ENCODE measurements at places on chromosomes 7 and 10.

GRCh38 chr7:22420973-22421635 lies 64.2 kb upstream of the RAPGEF5 start:
- DNase-seq = peak; percentile 68

DNA sequence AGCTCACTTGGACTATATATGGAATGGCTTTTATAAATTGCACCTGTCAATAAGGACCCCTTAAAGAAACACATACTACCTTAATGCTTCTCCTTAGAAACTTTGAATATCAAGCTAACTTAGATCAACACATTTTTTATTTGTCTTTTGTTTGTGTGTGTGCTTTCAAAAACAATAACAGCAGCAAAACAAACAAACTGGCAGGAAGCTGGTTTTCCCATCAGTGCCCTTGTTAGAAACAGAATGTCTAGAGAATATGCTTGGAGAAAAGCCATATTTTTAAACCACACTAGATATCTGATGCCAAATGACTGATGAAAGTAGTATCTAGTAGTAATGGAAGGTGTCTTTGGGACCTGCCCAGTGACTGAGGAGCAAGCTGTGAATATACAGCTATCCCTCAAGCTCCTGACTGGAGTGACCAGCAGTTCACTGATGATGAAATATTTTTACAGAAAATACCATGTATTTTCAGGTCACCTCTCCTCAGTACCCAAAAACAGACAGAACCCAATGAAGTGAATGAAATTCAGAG lies 1.0 kb downstream of the PDE1C start:
- no peak for DNase-seq

- no peak for DNase-seq
Observed at GRCh38 chr7:16564023-16564380, 37.4 kb downstream of the LRRC72 start.

- DNase-seq = no peak
Observed at GRCh38 chr7:41445432-41445831, 257.5 kb downstream of the INHBA start.

DNA sequence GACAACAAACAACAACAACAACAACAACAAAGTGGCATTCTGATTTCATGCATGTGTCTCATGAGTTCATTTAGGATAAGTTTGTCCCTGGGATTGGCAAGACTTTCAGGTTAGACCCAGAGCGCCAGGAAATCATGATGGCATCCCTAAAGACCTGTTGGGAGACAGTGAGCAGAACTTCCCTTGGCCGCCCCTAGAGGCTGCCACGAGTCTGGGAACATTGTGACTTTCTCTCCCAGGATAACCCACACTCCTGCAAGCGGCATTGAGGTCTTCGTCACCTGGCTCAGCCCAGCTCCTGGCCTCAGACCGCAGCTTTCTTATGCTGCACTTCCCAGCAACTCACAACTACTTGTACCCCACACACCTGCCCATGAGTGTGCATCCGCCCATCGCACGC lies 80.5 kb upstream of the RNF32 start:
- DNase-seq = no peak

GRCh38 chr10:78194050-78194449 lies 160.4 kb downstream of the RPS24 start:
- no peak for DNase-seq

DNA sequence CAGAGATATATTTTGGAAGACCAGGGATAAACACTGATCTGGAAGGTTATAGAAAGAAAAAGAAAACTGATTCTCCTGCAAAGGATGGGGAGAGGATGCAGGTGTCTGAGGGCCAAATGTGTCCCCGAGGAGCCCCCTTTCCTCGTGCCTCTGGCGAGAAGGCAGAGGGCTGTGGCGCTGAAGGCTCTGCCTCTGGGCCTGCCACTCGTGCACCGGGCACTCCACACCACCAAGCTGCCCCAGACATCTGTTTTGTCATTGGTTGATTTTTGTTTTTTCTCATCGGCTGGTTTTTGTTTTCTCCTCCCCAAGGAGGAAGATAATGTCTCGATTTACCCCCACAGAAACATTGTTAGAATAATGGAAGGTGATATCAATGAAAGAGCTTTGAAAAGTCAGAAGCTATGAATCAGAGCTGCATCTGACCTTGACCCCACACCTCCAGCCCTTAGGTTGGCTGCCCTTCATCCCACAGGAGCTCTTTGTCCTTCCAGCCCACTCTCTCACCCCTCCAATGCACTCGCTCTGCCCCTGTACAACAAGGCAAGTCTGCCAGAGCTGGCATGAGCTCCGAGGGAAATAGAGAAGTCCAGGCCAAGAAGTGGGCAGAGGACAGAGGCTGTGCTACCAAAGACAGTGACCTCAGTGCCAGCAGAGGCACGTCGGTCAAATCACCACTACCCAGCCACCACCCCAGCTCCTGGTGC lies 124.8 kb downstream of the TCERG1L start:
- DNase-seq = no peak

GRCh38 chr10:22244855-22245254 lies 27.0 kb upstream of the EBLN1 start:
- no peak for DNase-seq

DNA sequence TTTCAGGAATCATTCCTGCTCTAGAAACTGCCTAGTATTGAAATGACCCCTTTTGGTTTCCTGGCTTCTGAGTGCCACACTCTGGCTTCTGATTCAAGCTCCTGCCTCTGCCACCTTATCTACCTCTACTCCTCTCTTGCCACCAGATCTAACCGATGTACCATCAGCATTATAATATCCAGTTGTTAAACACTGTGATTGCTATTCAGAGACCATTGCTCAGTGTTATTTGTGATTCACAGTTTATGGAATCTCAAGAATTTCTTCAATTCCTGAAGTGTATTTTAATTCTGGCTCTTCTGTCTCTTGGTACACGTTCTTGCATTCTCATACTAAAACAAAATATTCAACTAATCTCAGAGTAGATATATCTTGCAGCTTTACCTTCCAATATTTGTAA lies 88.7 kb downstream of the DYNC1I1 start:
- no peak for DNase-seq

GRCh38 chr10:78408671-78409472 lies 375.2 kb downstream of the RPS24 start:
- peak; percentile 54 for DNase-seq

DNA sequence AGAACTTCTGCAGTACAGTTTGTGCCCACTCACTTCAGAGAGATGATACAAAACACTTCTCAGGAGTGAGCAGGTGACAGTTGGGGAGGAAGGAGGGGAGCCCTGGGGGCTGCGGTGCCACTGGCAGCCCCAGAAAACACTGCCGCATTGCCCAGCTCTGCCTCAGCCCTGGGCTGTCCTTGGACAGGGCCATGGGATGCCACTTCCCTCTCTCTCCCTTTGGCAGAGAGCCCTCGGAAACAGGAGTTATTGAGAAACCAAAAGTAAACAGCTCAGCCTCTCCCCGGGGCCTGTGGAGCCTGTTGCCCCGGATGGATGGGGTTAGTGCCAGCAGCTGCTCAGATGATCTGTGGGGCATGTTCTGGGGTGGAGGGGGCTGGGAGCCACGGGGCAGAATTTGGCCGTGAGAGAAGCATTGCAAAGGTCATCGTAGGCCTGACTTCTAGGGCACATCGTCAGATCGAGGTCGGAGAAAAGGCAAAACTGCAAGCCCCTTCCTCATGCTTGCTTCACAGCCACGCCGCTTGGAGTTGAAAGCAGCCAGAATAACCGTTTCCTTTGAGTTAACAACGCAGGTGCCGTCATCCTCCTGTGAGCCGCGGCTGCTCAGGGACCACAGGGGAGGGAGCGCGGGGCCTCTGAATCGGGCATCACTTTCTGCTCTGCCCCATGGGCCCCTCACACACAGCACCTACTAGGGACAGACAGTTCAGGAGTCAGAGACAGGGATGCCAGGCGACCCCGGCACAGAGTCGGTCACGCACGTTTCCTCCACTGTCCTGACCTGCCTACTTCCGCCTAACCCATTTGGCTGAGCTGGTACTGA lies 256.4 kb downstream of the CAMK1D start:
- peak; percentile 79 for DNase-seq

DNA sequence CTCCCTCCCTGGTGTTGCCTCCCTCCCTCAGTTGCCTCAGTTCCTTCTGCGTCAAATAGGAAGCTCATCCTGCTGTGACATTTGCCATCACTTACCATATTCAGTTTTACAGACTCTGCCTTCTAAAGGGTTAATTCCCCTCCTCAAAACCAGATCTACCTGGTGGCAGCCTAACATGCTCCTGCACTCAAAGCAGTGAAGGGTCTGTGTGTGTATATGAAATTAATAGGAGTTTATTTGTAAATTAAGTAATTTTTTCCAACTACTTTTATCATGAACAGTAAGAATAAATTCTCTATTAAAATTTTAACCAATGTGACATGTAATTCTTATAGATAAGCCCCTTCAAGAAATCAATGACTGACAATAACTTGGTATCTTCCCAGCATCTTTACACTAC lies 158.6 kb upstream of the INSYN2A start:
- DNase-seq = no peak

DNA sequence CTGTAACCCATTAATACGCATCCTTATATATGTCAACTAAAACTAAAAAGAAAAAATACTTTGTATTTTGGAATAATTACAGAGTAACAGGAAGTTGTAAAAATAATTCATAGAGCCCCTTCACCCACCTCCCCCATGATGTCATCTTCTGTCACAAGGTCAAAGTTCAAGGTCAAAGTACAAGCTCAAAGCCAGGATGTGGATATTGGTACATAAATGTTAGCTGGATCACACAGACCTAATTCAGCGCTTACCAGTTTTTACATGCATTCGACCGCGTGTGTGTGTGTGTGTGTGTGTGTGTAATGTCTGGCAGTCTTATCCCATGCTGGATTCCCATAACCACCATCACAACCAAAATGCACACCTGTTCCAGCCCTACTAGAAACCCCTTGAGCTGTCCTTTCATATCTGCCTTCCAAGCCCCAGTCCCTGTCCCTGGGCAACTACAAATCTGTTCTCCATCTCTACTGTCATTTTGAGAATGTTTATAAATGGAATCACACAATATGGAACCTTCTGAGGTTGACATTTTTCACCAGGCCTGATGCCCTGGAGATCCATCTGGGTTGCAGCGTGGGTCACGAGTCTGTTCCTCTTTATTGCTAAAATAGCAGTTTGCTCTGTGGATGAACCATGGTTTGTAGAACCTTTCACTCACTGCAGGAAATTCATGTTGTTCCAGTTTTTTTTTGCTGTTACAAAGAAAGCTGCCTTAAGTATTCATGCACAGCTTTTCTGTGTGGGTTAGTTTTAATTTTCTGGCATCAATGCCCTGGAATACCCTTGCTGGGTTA lies 153.6 kb upstream of the PITRM1 start:
- no peak for DNase-seq

GRCh38 chr10:129887381-129887905 lies 76.6 kb downstream of the EBF3 start:
- DNase-seq = no peak

DNA sequence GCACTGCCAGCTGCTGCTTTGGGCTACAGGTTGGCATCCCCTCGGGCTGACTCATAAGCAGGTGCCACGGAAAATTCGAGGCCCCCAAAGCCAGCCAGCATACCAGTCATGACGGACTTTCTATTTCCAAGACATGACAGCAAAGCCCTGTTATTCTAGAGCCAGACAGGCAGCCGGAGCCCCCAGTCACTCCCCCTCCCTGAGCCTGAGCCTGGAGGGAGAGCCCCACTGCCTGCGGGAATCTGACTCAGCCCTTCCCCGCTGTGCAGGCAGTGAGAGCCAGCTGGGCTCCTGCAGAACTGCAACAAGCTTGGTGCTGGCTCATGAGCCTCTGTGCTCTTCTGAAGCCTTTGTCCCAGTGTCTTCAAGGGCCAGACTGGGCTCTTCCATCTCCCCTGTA lies 15.8 kb downstream of the BTBD16 start:
- DNase-seq = no peak

Data from NCI-H2029 (cell line).